Posterior cingulate gyrus (tissue), 11 donors: ENCODE measurements at places on chromosomes 1 and 21.
A peak's percentile ranks its signal among the peaks of the same experiment; 100 is the strongest.

DNA sequence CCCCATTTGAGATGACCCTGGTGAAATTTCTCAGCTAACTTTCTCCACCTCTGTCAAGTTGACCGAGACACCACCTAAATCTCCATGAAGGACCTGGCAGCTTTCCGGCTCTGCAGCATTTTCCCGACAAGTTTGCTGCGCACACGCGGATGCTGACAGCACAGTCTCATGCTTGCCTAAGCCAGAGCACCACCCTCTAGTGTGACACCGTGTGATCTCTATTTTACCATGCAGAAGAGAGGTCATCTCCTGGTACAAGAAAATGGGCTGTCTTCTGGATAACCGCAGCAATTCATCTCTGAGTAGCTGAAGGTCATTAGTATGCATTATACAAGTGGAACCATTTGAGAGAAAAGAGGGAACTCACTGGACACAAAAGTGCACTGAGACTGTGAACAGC lies 38.9 kb upstream of the H6PD start:
- no peak for DNase-seq

- DNase-seq, result no peak
Observed at GRCh38 chr1:110520827-110521226, 1.9 kb upstream of the KCNA10 start.

- no peak for DNase-seq
Observed at GRCh38 chr1:200354243-200354642, 55.6 kb downstream of the ZNF281 start.

DNA sequence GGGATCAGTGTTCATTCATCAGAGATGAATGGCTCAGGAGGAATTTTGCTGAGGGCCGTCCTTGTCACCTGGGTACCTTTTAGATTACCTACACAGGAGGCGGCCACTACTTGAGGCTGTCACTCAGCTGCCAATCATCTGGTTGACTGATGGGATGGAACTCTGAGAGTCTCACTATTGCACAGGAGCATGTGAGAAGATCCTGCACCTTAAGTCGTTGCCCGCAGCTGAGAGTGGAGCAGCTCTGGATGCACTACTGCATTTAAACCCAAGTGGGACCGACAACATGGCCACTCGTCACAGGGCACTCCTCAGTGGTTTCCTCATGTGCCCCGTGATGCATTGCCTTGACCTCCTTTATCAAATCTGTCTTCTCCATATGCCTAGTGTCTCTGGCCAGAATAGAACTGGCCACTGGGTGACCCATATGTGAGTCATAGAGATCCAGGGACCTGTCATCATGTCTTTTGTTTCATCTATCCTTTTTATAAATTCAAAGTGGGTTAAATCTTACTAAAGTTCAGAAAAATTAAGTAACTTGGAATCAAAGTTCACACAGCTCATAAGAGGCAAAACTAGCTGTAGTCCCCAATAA lies 165.5 kb downstream of the ZSCAN20 start:
- no peak for DNase-seq

- no peak for DNase-seq
Observed at GRCh38 chr1:218456444-218456843, 111.3 kb downstream of the TGFB2 start.

DNA sequence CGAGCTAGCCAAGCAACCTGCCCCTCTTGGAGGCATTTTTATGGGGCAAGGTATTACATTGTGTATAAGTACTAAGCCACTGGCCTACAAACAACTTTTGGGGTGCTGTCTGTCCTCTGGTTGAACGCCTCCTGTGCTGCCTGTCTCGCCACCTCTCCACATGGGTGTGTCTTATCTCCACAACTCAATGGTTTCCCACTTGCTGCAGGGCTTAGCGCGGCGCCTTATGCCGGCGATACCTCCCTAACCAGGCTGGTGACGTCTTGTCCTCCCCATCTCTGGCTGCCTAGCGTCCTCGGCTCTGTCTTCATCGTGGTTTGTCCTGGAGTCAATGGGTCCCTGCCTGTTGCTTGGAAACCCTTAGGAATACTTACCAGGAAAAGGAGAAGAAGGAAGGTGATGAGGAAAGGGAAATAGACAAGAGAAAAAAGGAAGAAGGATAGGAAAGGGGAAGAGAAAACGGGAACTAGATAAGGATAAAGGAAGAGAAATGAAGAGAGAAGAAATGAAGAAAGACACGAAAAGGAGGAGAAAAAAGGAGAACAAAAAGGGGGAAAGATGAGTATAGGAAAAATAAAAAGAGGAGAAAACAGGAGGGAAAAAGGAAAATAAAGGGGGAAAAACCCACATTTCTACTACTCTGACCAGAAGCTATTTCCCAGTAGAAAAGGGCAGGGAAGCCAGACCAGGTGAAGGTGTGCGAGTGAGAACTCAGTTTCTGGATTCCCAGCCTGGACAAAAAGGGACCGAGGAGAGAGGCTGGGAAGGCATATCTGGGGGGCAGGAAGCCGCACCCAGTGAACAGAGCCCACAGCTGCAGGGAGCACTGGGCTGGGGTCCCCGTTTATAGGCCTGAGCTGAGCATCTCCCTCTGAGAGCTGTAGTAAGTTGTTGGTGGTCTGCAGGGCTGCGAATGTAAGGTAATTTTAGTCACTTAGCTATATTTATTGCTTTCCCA lies 86.2 kb downstream of the CLIC6 start:
- DNase-seq, result no peak

DNA sequence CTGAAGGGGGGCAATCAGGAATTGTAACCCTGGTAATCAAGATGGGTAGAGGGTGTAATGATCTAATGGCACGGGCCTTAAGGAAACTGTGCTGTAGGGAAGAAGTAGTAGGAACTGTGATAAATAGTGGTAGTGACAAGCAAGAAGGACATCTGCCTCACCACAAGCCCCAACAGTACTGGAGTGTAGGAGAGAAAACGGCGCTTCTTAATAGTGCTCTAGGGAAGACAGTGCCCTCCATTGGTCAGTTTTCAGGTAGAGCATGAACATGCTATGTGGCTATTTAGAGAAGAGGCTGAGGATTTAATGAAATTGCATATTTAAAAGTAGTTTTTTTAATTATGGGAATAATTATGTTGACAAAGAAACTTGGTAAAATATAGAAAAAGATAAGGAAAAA lies 32.2 kb downstream of the SLC30A7 start:
- DNase-seq, result no peak

DNA sequence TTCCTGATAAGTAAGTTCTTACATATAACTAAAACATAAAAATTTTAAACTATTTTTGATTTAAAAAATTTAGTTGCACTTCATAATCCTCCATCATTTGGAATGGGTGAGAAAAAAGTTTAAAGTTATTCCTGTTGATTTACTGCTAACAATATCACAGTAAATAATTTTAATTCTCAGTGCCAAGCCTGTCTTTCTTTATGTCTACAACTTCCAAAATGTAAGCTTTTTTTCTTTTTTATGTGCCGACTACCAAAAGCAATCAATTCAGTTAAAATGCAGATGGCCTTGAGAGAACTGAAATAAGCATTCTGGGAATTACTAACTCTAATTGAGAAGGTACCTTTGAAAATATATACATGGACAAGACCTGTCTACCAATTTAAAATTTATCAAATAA lies 1224.3 kb upstream of the B3GALT2 start:
- no peak for DNase-seq

DNA sequence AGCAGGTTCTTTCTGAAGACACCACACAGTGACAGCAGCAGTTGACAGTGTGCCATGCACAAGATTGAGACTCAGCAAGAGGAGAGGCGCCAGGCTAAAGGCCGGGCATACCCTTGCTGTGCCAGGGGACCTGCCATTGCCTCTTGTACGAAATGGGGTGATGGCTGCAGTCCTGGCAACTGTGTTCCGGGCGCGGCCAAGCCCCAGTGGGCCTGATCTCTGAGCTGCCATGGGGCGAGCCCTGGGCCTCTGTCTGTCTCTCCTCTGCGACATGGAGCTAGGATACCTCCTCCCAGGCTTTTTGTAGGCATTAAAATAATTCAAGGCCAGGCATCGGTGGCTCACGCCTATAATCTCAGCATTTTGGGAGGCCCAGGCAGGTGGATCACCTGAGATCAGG lies 9.6 kb upstream of the TRAPPC10 start:
- DNase-seq, result no peak

DNA sequence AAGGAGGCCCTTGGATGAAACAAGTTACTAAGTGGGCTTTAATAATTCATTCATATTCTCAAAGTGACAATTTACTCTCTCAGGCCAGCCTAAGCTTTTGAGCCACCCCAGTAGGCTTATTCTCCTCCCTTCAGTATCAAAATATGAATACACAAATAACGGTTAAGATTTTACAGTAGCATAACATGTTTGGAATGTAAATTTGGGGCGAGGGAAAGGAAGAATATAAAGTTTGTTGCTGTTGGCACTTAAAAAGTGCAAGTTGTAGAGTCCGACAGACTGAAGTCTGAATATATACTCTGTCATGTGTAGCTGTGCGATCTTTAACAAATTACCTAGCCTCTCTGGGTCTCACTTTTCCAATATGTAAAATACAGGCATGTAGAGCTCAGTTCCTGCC lies 22.6 kb upstream of the MYSM1 start:
- no peak for DNase-seq

DNA sequence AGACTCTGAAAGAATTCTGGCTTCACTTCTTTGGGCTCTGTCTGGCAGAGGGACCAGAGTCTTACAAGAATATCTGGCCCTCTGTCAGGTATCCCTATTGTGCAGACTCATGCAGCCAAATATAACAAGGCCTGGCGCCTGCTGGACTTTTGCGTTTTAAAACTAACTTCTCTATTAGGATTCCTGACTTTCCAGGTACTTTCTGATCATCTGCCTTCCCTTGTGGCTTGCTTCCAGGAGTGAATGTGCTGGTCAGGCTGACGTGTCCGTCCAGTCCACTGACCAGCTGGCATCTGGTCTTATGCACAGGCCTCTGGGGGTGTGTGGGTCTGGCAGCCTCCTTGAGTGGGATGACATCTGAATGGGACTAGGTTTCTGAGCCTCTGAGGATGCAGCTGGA lies 8.6 kb upstream of the RAB29 start:
- no peak for DNase-seq

DNA sequence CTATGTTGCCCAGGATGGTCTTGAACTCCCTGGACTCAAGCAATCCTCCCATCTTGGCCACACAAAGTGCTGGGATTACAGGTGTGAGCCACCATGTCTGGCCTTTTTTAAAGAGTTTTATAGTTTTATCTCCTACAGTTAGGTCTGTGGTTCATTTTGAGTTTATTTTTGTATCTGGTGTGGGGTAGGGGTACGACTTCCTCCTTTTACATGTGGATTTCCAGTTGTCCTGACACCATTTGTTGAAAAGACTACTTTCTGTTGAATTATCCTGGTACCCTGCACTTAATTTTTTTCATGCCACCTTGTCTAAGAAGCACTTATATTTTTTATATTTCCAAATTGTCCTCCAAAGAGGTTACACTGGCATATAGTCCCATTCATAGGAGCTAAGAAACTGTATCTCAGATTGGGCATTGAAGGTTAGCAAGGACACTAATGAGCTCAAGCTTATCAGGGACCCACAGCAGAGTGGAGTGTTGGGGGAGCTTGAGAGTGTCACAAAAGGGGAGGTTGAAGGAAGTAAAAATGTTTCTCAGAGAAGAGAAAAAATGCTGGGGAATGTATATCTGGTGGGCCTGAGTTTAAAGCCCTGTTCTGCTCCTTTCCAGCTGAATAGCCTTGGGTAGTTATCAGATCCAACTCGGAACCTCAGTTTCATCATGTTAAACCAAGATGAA lies 23.4 kb upstream of the MEF2D start:
- DNase-seq, result no peak

- no peak for DNase-seq
Observed at GRCh38 chr1:239758756-239759155, 332.9 kb upstream of the FMN2 start.

GRCh38 chr1:183023146-183023600 lies at the start of gene LAMC1:
LAMC1 (plus strand) TSS chr1:183023420; CDS start chr1:183023717, 297 bp downstream.
- peak; percentile 44 for DNase-seq

DNA sequence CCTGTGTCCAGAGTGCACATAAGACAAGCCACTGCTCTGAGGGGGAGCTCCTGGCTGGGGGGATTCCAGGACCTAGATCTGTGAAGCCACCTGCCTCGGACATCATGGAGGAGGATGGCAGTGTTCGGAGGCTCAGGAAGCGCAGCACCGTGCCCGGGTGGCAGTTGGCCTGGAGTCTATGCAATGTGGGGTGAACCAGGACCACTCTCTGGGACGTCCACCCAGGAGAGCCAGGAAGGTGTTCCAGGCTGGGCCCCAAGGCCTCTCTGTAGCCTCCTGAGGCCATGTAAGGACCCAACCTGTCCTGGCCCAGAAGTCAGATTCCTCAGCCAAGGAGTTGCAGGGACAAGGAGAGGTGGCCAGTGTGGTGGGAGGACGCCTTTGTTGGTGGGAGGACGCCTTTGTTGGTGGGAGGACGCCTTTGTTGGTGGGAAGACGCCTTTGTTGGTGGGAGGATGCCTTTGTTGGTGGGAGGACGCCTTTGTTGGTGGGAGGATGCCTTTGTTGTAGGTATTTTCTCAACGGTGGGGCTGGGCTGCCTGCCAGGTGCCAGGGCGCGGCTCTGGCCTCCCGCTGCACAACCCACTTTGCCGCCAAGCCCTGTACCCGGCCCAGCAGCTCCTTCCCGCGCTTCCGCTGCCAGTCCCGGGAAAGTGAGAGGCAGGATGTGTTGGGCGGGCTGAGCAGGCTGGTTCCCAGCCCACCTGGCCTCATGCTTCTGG lies 30.6 kb upstream of the BMP8B start:
- no peak for DNase-seq

GRCh38 chr1:231188072-231188471 lies 26.2 kb downstream of the TRIM67 start:
- peak; percentile 30 for DNase-seq

DNA sequence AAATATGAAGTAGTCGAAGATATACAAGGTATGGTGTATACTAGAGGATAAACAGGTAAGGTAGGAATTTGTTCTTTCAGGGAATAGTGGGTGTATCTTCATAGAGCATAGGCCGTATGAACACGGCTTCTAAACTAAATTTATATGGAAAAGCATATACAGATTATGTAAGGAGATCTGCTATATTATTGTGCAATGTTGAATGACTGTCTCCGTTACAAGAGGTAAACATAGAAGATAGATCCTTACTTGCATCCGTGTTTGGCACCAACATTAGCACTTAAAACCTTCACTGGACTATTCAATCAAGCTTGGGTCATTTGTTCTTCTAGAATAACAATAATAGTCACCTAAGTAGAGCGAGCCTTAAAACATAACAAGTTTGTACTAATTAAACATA lies 45.9 kb downstream of the CLEC20A start:
- DNase-seq, result no peak

- DNase-seq, result no peak
Observed at GRCh38 chr1:74197255-74197654, 721 bp downstream of the LRRIQ3 start.

GRCh38 chr1:237756304-237756967 lies 134.3 kb downstream of the ZP4 start:
- no peak for DNase-seq

- no peak for DNase-seq
Observed at GRCh38 chr1:1189111-1189510, 15.4 kb downstream of the TTLL10 start.

DNA sequence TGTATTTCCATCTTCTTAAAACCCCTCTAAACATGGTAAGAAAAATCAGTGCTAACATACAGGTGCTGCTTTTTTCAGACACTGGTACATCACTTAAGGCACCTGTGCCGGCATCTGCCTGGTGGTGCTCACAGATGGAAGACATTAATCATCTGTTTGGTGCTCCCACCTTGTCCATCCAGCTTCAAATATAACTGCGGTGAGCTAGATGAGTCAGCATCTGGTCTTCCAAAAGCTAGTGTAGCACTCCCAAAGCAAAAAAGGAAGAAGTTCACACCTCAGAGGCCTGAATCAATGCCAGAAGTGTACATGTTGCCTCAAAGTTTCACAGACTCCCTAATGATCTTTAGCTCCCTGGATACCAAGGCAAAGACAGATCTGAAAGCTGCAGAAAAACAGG lies 44.4 kb downstream of the TM2D1 start:
- no peak for DNase-seq

- no peak for DNase-seq
Observed at GRCh38 chr1:154353460-154353904, 28.2 kb downstream of the ATP8B2 start.
